Stimulated activated CD8-positive, alpha-beta memory T cell treated with anti-CD3 and anti-CD28 coated beads, Interleukin-7, amount 100 ng/mL, for 1 hour (primary cell): ENCODE measurements at places on chromosomes 3 and 15.

DNA sequence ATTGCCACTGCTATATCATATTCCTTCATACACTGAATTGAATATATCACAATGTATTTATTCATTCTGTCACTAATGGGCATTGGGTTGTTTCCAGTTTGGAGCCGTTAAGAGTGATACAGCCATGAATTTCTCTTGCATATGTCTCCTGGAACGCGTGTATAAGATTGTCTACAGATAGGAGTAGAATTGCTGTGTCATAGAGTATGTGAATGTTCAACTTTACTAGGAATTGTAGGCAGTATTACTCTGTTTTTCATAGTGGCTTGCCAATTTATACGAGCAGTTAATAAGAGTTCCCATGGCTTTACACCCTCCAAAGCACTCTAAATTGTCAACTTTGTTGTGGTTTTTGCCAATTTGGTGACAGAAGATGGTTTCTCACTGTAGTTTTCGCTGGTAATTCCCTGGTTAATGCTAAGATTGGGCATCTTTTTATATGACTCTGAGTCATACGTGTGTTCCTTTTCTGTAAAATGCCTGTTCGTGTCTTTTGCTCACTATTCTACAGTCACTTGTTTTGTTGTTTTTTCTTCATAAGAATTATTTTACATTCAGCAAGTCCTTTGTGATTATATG lies 136.1 kb upstream of the LIPC start:
- no peak for DNase-seq

- DNase-seq: peak; percentile 4
Measured at GRCh38 chr3:132535575-132536441, 61.3 kb upstream of the ACKR4 start.

GRCh38 chr15:69976366-69976994 lies 121.2 kb downstream of the TLE3 start:
- no peak for DNase-seq

DNA sequence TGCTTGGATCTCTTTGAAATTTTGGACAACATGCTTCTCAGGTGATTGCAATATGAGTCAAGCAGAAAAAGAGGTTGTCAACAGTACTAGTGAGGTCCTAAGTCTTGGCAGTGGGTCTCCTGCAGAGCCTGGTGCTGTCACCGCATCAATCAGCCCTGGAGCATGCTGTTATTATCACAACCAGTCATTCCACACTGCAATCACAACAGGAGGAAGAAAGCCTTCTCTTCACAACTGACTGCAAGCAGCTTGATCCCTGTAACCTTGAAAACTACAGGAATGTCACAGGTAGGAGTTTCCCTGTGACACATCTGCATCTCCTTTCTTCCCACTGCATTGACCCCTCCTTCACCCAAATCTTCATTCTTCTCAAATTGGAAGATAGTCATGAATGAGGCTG lies 451.1 kb upstream of the ATP11B start:
- no peak for DNase-seq

DNA sequence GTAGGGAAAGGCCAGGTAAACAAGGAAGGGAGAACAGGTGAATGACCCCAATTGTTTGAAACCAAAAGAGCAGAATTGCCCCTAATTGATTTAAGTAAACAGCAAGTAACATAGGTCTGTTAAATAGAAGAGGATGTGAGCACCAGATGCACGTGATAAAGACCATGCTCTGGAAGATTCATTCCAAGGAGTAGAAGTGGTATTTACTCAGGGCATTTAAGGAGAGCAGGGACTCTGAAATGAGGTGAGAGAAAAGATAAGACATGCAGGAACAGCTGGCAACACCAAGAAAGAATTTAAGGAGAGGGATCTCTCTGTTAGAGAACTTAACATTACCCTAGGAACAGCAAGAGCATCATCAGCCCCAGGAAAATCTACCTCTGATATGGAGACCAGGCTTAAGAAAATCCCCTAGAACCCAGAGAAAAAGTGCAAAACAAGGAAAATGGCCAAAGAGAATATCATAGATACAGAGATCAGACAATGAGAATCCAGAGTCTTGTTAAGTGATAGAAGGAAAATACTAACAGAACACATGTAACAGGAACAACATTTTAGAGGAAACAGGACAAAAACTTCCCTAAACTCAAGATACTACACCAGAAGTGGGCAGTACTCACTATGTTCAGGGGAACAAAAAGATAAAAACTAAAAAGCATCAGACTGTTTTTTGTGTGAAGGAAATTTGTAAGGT lies 6.4 kb downstream of the NUDT16 start:
- no peak for DNase-seq

DNA sequence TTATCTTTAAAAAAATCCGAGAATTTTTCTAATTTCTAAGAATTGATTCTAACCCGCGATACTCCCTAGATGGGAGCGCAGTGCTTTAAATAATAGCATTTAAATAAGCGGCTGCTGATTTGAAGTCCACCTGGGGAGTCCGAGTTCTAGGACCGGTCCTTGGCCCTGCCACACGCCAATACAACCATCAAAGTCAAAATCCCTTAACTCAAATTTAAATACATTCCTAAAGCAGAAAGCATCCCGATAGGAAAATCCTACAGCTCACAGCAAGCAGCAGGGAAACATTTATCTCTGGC lies 508 bp upstream of the ECT2 start:
- DNase-seq: no peak

DNA sequence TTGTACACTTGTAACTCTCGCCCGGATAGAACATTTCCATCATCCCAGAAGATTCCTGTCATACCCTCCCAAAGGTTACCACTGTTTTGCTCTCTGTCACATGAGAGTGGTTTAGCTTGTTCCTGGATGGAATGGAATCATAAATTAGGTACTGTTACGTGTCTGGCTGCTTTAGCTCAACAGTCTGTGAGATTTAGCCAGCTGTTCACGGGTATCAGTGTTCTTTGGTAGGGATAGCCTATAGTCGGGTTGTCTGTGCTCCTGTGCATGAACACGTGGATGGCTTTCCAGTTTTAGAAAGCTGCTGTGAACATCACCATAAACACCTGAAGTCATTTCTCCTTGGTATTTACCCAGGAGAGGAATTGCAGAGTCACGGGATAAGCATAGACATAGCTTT lies 58.2 kb upstream of the NR2C2 start:
- DNase-seq: no peak

GRCh38 chr15:77975332-77976094 lies 102.0 kb downstream of the TBC1D2B start:
- DNase-seq: no peak

GRCh38 chr3:132006605-132007204 lies 28.1 kb downstream of the CPNE4 start:
- DNase-seq: no peak

- no peak for DNase-seq
Measured at GRCh38 chr3:125381743-125382142, 6.6 kb upstream of the ZNF148 start.

- DNase-seq: no peak
Measured at GRCh38 chr3:119160361-119160760, 13.0 kb upstream of the UPK1B start.

DNA sequence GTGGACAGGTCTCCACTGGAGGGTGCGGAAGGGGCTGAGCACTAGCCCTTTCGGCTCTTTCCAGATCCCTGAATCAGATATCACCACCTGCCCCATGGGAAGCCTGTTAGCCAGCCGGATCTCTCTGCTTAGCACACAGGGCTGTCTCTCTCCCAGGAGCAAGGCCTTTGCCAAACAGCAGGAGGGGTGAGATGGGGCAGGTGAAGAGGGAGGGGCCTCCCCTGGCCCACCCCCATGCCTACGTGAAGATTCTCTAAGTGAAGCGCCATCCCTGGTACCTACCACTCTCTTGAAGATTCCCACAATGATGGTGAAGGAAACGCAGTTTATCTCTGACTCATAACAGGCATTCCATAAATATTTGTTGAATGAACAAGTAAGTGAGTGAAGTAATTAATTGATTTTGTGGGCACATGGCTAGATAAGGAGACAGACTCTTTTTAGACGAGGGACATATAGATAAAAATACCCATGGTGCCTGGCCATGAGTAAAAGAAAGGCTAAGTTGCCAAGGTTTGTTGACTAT lies 19.6 kb upstream of the HCN4 start:
- no peak for DNase-seq

DNA sequence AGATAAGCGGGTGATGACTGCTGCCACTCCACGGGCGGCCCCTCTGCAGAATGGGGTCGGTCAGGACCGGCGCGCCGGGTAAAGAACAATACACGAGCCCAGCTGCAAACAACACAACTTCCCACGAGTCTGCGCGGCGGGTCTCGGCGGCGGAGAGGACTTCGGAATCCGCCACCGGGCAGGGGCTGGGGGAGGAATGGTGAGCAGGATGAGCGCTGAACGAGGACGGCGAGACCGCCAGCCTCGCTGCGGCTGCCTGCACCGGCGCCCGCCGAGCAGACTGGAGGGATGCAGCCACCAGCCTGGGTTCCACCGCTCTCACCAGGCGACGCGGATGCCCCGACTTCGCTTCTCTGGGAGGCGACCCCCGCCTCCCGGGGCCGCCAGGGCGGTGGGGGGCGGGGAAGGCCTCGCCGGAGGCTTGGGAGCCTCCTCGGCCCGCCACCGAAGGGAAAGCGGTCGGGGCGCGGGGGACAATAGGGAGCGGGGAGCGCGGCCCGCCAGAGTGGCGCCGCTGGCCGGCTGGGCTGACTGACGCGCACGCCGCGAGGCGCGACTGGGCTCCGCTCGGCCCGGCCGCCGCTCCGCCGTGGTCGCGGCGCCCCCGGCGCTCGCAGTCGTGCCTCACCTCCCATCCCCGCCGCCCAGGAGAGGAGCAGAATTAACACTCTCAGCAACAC lies 515 bp downstream of the ADAM10 start:
- DNase-seq: no peak

- DNase-seq: no peak
Measured at GRCh38 chr15:98981851-98982722, 25.5 kb downstream of the PGPEP1L start.

GRCh38 chr15:80429964-80430363 lies 25.8 kb downstream of the ARNT2 start:
- DNase-seq: no peak

DNA sequence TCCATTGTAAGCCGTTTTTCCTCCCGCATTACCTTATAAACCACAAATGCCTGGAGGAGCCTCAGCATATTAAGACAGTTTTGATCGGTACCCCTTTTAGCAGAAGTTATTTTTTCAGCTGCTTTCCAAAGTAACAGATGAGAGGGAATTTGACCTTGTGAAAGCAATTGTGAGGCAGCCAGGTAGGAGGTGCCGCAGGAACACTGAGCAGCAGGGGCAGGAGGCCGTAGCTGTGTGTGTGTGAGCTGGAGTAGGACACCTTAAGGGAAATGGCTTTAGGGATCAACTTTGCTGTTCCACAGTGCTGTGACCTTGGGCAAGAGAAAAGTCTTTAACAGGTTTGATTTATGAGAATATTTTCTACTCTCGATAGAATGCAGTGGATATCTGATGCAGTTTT lies 482.1 kb downstream of the IL5RA start:
- no peak for DNase-seq

- no peak for DNase-seq
Measured at GRCh38 chr15:99719096-99719541, 14.1 kb downstream of the LYSMD4 start.

DNA sequence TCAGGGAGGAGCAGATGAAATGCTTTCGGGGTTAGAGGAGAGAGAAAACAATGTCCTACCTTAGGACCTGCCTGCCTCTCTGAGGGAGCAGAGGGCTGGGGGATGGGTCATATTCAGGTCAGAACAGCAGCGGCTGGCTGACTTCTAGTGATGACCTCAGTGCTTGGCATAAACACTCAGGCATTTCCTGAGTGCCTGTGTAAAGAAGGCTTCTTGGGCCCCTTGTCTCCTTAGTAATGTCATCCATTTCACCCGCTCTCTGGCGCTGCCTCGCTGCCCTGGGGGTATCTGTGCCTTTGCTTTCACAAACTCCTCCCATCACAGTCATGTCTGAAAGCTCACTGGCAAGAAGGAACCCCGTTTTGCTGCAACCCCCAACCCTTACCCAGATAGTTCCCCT lies 82.9 kb upstream of the GSK3B start:
- no peak for DNase-seq

- DNase-seq: no peak
Measured at GRCh38 chr3:44240061-44240460, 1.6 kb upstream of the TOPAZ1 start.

DNA sequence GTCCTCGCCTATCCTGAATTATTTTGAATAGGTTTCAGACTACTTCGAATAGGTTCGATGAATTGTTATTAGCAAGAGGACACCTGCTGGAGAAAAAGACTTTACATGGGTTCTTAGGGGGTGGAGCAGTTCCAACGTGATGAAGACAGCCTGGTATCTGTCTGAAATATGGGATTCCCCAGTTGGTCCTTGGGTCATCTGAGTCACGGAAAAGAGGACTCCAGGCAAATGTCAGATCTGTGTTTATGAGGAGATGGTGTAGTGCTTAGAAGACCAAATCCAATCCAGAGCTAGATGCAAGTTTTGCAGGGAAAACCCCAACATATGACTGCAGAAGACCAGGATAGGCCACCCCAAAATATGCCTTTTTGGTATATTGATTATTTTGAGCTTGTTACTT lies 98.9 kb upstream of the IGSF10 start:
- no peak for DNase-seq

DNA sequence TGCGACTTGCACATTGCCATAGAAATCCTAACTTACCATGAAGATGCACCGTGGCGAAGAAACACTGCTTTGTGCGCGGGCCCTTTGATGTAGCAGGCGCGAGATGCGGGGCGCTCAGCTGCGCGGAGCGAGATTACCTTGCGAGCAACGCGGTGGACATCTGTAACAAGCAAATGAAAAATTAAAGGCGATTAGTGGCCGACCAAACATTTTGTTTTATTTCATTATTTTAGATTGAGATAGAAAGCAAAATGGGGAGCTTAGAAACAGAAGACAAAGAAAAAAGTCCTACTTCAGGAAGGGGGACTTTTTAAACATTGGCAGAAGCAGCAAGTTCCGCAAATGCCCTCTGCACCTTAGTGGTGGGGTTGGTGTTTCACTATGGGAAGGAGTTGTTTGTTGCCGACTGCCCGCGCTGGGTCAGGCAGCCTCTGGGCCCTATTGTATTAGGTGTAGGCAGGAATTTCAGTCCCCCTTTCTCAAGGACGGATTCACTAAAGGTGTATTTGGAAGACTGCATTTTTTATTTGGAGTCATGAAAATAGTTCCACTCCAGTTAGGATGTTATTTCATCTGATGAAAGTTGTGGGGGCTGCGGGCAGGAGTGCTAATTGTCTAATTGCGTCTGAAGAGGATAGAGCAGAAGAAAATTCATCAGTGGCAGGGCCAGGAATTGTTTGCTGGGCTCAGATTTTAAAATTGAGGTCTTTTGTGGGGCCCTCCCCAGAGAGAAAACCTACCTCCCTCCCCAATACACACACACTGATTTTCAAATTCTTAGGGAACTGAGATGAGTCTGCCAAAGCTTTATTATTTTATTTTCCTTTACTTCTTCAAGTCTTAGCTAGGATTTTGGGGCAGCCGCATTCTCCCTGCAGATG lies 17.4 kb downstream of the ZIC4 start:
- no peak for DNase-seq

DNA sequence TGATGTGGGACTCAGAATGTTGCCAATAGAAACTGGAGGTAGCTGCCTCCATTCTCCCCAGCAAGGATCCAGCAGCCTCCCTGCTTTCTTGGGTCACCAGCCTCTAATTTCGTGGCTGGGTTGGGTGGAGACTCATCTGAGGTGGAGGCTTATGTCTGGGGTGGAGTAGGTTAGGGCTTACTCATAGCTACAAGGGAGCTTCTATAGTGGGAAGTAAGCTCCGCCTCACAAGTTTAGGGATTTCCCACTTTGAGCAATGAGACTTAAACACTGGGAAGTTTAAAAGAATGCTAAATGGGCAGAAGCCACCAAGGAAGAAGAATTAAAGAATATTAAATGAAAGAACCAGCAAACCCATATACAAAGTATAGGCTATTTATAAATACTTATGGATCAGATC lies 63.8 kb downstream of the GJD2 start:
- no peak for DNase-seq

GRCh38 chr15:42184296-42184695 lies 23.8 kb downstream of the VPS39 start:
- DNase-seq: no peak
